MM.1S (cell line): ENCODE measurements at places on chromosomes 7 and 10.
A peak's percentile ranks its signal among the peaks of the same experiment; 100 is the strongest.

DNA sequence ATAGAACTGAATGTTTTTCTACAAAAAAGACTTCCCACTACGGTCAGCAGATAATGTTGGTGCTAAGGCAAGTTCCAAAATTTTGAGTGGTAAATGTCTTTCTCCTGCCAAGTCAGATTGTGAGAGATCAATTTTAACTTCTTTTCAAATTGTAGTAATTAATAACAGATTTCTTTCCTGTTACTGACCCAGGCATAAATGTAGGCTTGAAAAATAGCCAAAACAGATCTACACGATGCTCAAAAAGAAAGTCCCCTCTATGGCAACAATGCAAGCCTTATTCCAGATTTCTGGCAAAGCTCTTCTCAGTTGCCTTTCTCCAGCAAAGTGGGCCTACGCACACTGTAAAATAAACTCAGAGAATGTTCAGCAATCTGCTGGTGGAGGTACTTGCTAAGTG is 641.0 kb upstream of the NRP1 start:
- no peaks in the 10 kb centered on the region for H3K4me1 ChIP-seq
- no peaks in the 10 kb centered on the region for H3K36me3 ChIP-seq
- no peak overlapping the region for H3K4me3 ChIP-seq
- H3K27ac ChIP-seq, result no peak overlapping the region

DNA sequence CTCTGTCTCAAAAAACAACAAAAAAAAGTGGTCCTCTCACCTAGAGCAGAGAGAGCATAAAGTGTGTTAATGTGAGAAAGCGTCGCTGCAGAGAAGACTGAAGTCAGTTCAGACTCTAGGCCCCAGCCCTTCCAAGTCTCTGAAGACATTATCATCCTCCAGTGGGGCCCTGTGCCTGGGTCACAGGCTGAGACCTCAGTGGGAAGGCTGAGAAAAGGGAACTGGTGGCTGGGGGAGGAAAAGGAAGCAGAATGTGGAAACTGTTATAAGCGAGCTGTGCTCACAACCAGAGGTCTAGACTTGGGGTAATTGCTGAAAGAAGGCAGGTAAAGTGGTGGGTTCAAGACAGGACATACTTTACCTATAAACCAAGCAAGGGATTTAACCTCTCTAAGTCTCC is 4.9 kb upstream of the RRP12 start:
- H3K27me3 ChIP-seq, result no peaks in the 10 kb centered on the region
- H3K4me3 ChIP-seq, result no peak overlapping the region
- DNase-seq, result no peak
- H3K36me3 ChIP-seq, result no peaks in the 10 kb centered on the region
- H3K27ac ChIP-seq, result no peak overlapping the region

DNA sequence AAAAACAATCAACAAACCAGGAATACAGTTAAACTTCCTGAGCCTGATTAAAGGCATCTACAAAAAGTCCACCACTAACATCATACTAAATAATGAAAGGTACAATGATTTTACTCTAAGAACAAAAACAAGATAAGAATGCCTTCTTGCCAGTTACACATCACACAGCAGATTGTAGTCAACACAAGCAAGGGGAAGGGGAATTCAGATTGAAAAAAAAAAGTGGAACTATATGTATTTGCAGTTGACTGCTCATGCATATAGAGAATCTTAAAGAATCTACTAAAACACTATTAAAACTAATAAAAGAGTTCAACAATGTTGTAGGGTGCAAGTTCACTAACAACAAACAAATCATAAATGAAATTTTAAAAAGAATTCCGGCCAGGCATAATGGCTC is 28.5 kb downstream of the ZNF33B start:
- no peak overlapping the region for H3K4me3 ChIP-seq
- H3K4me1 ChIP-seq, result no peaks in the 10 kb centered on the region
- DNase-seq, result no peak
- no peaks in the 10 kb centered on the region; the same call in 1 of the 2 replicates for H3K36me3 ChIP-seq
- H3K27ac ChIP-seq, result no peak overlapping the region

DNA sequence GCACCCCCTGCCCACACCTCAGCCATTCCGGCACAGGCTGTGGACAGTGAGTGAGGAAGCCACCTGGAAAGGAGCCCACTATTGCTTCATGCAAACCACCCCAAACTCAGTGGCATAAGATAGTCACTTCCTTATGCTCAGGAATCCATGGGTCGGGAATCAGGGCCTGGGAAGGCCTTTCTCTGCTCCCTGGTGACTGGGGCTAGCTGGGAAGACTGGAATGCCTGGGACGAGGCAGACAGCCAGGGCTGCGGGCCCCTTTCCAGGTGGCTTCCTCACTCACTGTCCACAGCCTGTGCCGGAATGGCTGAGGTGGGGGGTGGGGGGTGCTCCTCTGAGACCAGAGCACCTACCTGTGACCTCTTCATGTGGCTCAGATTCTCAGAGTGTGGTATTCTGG is 74.1 kb upstream of the GRB10 start:
- no peak overlapping the region for H3K27ac ChIP-seq
- no peaks in the 10 kb centered on the region for H3K4me1 ChIP-seq
- H3K4me3 ChIP-seq, result no peak overlapping the region
- H3K27me3 ChIP-seq, result no peaks in the 10 kb centered on the region

GRCh38 chr10:125114761-125115391 is 45.5 kb downstream of the CTBP2 start:
- no peak overlapping the region for H3K4me3 ChIP-seq
- no peaks in the 10 kb centered on the region for H3K36me3 ChIP-seq
- H3K27me3 ChIP-seq, result peaks cover 65% of the 10 kb centered on the region
- no peak overlapping the region for H3K27ac ChIP-seq

DNA sequence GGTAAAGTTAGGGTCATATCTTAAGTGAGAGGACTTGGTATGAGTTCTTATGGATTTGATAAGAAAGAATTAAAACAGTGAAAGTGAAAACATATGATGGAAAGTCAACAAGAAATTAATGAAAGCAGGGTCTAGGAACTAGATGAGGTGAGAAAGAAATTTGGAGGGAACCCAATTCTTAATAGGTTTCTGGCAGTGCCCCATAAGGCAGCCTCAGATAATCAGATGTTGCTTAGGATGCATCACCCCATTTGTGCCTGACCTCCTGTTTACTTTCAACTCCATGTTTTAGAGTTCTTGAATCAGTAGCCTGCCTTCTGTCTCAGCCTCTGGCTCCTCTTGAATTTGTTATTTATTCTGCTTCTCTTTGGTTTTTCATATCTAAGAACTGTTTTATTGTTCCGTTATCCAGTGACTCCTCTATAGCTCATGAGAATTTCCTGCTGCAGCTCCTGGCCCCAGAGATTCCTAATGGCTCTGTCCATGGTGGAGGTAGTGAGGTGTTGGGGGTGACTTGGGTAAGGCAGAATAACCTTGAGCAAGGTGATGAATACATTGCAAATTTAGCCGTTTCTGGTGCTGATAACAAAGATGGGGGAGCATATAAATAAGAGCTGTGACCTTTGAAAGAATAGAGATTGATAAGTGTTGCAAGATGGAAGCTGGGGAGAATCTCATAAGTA is 17.6 kb downstream of the ITGB8 start:
- no peaks in the 10 kb centered on the region for H3K4me1 ChIP-seq
- no peak overlapping the region for H3K4me3 ChIP-seq

GRCh38 chr7:100044718-100045117 is 4.9 kb upstream of the ZSCAN21 start:
- H3K4me1 ChIP-seq, result peaks cover 3% of the 10 kb centered on the region; the same call in 1 of the 2 replicates
- no peak overlapping the region for H3K4me3 ChIP-seq
- DNase-seq, result no peak
- H3K27ac ChIP-seq, result no peak overlapping the region
- H3K27me3 ChIP-seq, result 0 out of 2 replicates have a peak, but pooled peaks cover 4% of the 10 kb centered on the region

DNA sequence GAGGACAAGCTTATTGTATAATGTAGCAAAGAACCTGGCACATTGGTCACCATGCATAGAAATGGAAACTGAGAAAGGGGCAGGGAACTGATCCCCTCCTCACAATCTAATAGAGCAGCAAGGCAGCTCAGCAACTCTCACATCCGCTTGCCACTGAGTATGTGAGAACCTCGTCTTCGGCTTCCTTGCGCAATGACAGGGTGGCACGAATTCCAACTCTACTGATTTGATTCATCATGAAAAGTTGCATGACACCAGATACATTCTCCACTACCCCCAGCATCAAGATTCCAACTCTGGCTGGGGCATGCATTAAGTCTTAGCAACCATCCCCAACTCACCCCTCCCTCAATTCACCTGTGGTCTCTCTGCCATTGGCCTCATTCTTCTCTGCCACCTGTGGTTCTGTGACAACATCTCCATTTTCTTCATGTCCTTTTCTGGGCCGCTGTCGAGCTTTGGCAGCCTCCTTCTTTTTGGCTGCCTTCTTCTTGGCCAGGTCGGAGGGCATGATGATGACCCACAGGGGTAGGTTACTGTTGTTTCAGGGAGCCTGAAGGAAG is 976 bp downstream of the ABCF2 start:
- no peak overlapping the region for H3K27ac ChIP-seq
- H3K36me3 ChIP-seq, result peaks cover 9% of the 10 kb centered on the region; the same call in 1 of the 2 replicates
- H3K4me3 ChIP-seq, result peak overlapping the region; percentile 89
- no peak for DNase-seq
- H3K4me1 ChIP-seq, result peaks cover 12% of the 10 kb centered on the region

DNA sequence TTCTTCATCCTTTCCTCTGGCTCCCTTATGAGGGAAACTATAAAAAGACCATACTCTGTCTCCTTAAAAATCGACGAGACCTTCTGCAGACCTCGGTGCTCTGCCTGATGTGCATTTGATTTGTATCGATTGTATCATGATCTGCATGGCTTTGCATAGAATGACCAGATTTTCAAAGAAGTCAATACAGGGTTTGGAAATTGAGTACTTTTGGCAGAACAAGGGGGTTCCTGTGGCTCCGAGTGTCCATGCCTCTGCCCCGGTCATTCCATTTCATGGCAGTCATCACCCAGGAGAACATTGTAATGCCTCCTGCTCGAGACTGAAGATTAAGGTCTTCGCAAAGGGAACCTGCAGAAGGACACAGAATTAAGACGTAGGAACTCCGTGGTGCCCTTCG is 685 bp downstream of the CASP2 start:
- peaks cover 16% of the 10 kb centered on the region for H3K4me1 ChIP-seq
- H3K27ac ChIP-seq, result peak overlapping the region; percentile 49; the same call in 1 of the 2 replicates
- H3K27me3 ChIP-seq, result no peaks in the 10 kb centered on the region
- peak; percentile 11 for DNase-seq

DNA sequence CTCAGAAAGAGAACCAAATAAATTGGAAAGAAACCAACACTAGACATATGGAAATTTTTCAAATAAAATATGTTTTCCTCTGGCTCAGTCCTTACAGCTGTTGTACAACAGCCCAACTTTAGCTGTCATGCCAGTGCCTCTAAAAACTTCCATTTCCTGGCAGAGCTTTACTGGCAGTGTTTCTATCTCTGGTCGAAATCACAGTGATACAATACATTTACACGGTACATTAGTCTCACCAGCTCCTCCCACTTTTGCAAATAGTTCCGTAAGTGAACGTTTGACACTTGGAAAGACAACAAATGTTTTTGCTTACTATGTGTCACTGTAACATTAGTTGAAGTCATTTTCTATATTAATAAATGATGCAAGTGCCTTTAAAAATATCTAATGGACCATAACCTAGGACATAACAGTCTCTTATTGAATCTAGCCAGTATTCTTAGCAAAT is 29.8 kb downstream of the BCAP29 start:
- no peaks in the 10 kb centered on the region for H3K36me3 ChIP-seq
- H3K4me3 ChIP-seq, result no peak overlapping the region
- H3K27ac ChIP-seq, result no peak overlapping the region

- no peak for DNase-seq
- H3K36me3 ChIP-seq, result no peaks in the 10 kb centered on the region
- no peak overlapping the region for H3K4me3 ChIP-seq
- no peak overlapping the region for H3K27ac ChIP-seq
- no peaks in the 10 kb centered on the region for H3K4me1 ChIP-seq
These were observed 21.1 kb downstream of the STARD3NL start for GRCh38 chr7:38199154-38199553.

DNA sequence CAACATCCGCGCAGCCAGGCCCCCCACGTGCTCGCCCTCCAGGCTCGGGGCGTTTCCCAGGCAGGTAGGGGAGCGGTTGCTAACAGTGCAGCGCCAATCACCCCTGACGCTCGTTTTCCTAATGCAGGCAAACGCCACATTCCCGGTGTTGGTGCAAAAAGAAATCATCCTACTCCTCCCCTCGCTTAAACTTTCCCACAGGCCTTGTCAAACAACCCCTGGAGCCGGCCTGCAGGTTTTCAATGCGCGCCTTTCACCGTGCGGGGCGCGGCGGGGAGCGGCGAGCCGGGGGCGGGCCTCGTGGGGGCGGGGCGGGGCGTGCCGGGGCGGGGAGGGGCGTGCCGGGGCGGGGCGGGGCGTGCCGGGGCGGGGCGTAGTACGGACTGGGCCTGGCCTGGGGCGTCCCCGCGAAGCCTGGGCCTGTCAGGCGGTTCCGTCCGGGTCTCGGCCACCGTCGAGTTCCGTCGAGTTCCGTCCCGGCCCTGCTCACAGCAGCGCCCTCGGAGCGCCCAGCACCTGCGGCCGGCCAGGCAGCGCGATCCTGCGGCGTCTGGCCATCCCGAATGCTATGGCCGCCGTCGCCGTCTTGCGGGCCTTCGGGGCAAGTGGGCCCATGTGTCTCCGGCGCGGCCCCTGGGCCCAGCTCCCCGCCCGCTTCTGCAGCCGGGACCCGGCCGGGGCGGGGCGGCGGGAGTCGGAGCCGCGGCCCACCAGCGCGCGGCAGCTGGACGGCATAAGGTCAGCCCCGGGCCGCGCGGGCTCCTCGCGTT is at the start of gene ECHDC3:
Gene ECHDC3, plus strand, starts transcription at position 374 of the 770 bp plus-strand sequence. Its CDS starts 195 bp downstream, at position 569.
- H3K4me1 ChIP-seq, result no peaks in the 10 kb centered on the region
- H3K27me3 ChIP-seq, result no peaks in the 10 kb centered on the region; the same call in 1 of the 2 replicates
- H3K36me3 ChIP-seq, result no peaks in the 10 kb centered on the region
- DNase-seq, result peak; percentile 24
- no peak within 1 kb of the TSS for H3K27ac ChIP-seq

GRCh38 chr7:105079348-105079747 is 65.3 kb downstream of the KMT2E start:
- H3K4me1 ChIP-seq, result no peaks in the 10 kb centered on the region
- H3K27me3 ChIP-seq, result no peaks in the 10 kb centered on the region
- DNase-seq, result no peak
- no peak overlapping the region for H3K4me3 ChIP-seq
- H3K27ac ChIP-seq, result no peak overlapping the region

- no peak overlapping the region for H3K27ac ChIP-seq
- H3K4me1 ChIP-seq, result no peaks in the 10 kb centered on the region
- H3K4me3 ChIP-seq, result no peak overlapping the region
- no peak for DNase-seq
These were observed 14.2 kb downstream of the HK1 start for GRCh38 chr10:69292459-69292858.
